ENCODE measurements at places on chromosomes 1 and 21.

GRCh38 chr1:246181241-246181640, 325.8 kb downstream of the SMYD3 start:
- DNase-seq = no peak

- DNase-seq = no peak
Measured at GRCh38 chr1:226549937-226550671, 1.5 kb downstream of the STUM start.

- no peak for DNase-seq
Measured at GRCh38 chr21:43726686-43727518, 8.0 kb downstream of the PDXK start.

- no peak for DNase-seq
Measured at GRCh38 chr1:241531195-241532161, 700 bp upstream of the KMO start.

GRCh38 chr1:198633675-198634121, 5.1 kb upstream of the PTPRC start:
- no peak for DNase-seq

DNA sequence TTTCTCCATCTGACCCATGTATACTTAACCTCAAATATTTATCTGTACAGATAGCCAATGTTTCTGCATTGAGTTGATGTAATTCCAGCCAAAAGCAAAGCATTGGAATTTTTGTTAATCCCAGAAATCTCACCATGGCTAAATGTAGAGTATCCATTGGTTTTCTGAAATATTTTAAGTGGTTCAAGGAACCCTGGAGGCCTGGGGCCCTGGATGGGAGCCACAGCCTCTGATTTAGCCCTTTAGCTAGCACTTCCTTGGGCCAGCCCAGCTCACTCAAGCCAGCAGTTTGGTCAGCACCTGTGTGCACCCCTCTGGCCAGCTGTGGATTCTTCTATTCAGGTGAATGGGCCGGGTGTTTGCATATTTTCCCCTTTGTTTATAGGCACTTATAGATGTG, 18.8 kb upstream of the EPS8L3 start:
- no peak for DNase-seq

DNA sequence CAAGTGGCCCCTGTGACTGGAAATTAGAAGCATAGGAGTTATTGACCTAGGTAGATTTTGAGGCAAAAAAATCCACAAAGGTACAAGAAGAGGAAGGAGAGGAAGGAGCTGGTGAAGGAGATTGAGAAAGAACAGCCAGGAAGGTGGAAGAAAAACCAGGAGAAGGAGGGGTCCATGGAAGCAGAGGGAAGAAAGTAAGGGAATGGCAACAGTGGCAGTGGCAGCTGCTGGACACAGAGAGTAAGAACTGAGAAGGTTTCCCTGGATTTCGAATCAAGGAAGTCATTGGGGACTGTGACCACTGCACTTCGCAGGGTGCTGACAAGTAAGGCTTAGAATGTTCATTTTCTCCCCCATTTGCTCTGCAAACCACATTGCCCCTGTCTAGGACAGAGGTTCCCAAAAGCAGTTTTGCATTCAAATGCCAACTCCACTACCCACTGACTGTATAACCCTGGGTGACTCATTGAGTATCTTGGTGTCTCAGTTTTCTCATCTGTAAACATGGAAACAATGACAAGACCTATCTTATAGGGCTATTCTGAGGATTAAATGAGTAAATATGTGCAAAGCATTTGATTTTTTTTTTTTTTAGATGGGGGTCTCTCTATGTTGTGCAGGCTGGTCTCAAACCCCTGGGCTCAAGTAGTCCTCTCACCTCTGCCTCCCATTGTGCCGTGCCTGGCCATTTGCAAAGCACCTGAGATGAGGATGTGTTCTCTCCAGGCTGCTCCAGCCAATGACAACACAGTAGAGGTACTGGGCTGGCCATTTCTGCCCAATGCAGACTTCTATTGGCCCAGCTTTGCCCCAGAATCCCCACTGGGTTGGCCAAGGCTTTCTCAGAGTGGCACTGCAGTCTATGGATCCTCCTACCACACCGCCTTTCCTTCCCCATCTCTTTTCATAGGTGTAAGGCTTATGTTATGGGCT, 9.3 kb upstream of the CAPN2 start:
- no peak for DNase-seq

- no peak for DNase-seq
Measured at GRCh38 chr1:162487241-162487640, 10.4 kb upstream of the UHMK1 start.

- DNase-seq = no peak
Measured at GRCh38 chr1:186078245-186078644, 296.8 kb downstream of the TPR start.

DNA sequence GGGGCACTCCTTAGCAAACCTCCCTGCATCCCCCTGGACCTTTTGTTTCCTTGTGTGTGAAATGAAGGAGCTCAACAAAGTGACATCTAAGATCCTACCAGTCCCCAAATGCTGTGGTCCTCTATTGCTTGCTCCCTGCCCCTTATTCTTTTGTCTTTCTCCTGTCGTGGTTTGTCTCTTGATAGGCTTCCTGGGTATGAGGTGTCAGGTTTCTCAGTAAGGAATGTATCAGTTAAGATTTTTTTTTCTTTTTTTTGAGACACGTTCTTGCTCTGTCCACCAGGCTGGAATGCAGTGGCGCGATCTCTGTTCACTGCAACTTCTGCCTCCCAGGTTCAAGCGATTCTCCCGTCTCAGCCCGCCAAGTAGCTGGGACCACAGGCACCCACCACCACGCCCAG, 16.8 kb downstream of the CNIH3 start:
- no peak for DNase-seq

- no peak for DNase-seq
Measured at GRCh38 chr1:67883069-67883468, 49.8 kb upstream of the GNG12 start.

- DNase-seq = no peak
Measured at GRCh38 chr1:186884251-186884650, 55.5 kb downstream of the PLA2G4A start.

DNA sequence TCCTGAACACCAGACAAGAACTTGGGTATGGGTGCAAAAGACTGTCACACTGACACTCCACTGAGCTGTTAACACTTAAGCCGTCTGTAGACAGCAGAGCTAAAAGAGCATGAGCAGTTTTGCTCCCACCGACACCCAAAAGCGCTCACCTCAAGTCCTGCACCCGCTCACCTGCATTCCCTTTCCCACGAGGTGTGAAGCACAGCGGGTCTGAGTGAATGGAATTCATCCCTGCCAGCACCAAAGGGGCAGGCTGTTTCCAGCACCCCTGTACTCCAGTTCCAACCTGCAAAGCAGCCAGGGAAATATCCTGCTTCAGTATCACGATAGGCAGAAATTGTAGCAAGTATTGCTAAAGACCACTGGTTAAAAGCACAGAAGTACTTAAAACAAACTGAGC, 28.8 kb downstream of the KRTAP21-3 start:
- no peak for DNase-seq

GRCh38 chr1:16925635-16926490, 4.1 kb downstream of the CROCC start:
- DNase-seq = no peak

GRCh38 chr1:12229386-12229834, 420 bp upstream of the VPS13D start:
- DNase-seq = no peak

Data from stimulated activated CD4-positive, alpha-beta T cell treated with anti-CD3 and anti-CD28 coated beads, Interleukin-1b, Interleukin-23, amount 100 ng/mL, for 1 hour (primary cell).